ENCODE measurements at places on chromosomes 16 and 17.

GRCh38 chr17:29014716-29015115 lies 8.9 kb upstream of the SEZ6 start:
- no peak for DNase-seq

- no peak for DNase-seq
Observed at GRCh38 chr16:87469169-87469568, 23.7 kb downstream of the ZCCHC14 start.

- DNase-seq: no peak
Observed at GRCh38 chr17:72950242-72950931, 142.1 kb downstream of the SLC39A11 start.

GRCh38 chr16:83176802-83177201 lies 550.0 kb downstream of the CDH13 start:
- no peak for DNase-seq

DNA sequence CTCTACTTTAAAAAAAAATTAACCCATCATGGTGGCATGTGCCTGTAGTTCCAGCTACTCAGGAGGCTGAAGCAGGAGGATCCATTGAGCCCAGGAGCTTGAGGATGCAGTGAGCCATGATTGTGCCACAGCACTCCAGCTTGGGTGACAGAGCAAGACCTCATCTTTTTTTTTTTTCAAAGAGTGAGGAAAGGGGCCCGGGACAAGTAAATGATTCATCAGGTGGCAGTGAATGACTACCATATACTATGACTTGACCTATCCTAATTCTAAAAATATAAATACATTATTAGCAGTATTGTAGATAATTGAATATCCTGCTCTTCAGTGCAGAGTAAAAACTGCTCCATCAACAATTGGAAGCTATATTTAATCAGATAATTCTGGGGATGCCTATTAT lies 55.3 kb downstream of the CLUH start:
- no peak for DNase-seq

- no peak for DNase-seq
Observed at GRCh38 chr17:29449865-29450671, 59.9 kb downstream of the TAOK1 start.

DNA sequence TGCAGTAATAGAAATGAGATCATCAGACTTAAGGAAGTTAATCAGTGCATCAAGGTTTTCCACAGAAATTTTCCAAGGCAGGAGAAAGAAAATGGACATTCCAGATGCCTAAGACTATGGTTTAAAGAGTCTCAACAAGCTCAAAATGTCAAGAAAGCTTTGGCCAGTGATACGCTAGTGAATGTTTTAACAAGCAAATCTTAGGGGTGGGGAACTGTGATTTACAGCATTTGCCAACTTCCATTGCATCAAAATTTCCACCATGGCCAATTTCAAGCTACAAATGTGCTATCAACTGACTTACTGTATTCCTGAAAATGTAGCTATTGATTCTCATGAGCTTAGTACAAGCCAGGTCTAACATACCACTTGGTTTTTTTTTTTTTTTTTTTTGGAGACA lies 82.4 kb upstream of the CLEC3A start:
- no peak for DNase-seq

DNA sequence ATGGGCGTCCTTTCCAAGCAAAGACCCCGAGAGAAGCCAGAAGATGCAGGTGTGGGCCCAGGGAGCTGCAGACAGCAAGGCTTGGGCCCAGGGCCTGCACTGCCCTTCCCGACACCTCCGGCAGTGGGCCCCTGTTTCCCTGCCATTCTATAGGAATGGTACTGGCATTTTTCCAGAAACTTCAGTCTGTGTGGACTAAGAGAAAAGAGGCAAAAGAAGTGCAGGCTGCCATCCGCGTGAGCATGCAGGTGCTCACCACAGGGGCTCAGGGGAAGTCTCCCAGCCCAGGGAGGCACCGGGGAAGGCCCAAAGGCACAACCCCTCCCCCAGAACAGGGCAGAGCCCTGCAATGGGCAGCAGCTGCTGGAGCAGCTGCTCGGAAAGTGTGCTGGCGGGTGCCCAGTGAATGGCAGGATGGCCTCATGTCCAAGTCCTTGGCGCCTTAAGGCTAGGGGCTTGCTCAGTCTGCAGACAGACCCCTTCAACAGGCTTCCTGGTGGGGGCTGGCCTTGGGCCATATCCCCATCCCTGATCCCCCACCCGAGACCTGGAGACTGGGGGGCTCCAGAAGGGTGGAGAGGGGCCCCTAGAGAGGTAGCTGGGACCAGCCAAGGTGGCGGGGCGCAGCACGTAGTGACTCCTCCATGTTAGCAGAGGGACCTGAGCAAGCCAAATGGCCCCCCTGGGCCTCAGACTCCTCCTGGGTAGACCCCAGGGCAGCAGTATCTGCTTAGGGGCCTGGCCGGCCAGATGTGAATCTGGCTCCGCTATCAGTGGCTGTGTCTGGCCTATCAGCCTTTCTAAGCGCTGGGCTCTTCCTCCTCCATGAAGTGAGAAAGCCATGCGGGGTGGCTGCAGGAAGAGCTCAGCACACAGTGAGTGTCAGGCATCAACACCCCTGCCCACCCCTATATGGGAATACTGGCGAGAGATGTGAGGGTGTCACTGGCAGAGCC lies 6.7 kb upstream of the TPPP3 start:
- no peak for DNase-seq

DNA sequence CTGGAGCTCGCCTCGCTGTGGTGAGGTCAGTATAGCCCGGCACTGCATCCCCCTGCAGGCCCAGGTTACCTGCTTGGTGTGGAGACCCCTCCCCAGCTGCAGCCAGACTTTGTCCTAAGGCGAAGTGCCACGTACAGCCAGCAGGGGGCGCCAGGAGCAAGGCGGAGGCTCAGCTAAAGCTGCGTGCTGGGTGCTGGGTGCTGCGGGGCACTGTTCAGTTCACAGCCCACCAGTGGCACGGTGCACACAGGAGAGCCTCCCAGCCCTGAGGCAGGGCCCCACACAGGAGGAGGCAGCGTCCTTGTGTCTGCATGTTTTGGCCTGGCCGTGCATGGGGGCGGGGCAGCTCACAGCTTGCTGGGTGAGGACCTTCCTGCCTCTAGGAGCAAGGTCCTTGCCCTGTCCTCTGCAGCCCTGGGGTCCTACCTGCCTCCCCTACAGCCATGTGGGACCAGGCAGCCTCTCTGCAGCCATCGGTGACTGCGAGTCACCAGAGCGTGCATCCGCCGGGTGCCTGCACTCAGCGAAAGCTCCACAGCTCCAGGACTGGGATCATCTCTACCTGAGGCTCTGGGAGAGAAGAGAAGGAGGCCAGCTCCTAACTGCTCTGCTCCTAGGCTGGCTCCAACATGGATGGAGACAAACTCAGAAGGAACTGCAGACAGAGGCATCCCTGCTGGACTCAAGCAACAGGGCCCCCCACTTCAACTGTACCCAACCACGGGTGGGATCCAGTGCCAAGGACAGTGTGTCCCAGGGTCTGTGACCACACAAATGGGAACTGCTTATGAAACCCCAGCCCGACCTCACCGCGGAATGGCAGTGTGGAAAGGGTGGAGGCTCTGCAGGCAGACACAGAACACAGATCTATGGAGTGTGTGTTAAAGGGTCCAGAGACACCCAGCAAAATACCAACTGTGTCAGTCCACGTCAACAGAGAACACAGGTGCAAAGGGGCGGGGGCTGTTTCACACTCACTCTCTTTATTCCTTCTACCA lies 19.0 kb downstream of the SLC7A5 start:
- DNase-seq: peak; percentile 51

DNA sequence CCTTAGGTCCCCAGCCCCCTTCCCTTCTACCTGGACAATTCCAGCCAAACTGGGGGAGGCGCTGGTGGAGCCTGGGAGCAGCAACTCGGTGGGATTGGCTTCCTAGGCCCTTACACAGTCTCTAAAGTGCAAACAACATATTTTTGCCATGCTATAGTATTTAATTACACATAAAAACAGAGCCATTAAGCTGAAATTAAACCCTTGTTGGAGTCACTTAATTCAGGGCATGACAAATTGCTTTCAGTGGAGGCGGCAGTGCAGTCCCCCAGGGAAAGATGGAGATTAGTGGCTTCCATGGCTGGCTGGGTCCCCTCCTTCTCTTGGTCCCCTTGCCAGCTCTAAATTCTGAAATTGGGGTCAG lies 17.3 kb downstream of the IGFBP4 start:
- DNase-seq: no peak

GRCh38 chr17:42422958-42423712 lies at the start of gene CAVIN1:
TSS of gene CAVIN1 (minus strand) at chr17:42423256. CDS start at chr17:42423097, 159 bp downstream.
- no peak for DNase-seq

GRCh38 chr16:86035906-86036305 lies 136.9 kb downstream of the IRF8 start:
- DNase-seq: no peak

- DNase-seq: no peak
Observed at GRCh38 chr16:678209-678857, 1.9 kb upstream of the STUB1 start.

- DNase-seq: no peak
Observed at GRCh38 chr16:66490774-66491715, 58.9 kb downstream of the TK2 start.

GRCh38 chr17:12457493-12457892 lies 208.2 kb upstream of the MYOCD start:
- no peak for DNase-seq

- no peak for DNase-seq
Observed at GRCh38 chr17:55722742-55723487, at the start of gene TMEM100. TSS of gene TMEM100 (minus strand) at chr17:55722864. CDS start at chr17:55721070, 1,794 bp downstream.

DNA sequence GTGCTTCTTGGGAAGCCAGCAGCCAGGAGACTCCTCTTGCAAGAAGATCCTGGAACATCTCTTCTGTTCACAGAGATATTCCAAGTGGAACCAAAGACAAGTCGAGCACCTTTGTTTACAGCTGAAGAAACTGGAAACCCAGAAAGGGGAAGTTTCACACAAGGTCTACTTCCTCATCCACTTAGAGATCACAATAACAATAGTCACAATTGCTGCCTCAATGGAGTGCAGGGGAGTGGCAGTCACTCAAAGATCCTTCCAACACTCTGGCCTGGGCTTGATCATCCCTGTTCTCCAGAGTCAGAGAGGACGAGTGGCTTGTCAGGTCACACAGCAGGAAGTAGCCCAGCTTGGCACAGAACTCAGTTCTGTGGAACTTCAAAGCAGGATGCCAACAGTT lies 46.9 kb upstream of the SIAH1 start:
- DNase-seq: no peak

- no peak for DNase-seq
Observed at GRCh38 chr16:78317564-78318240, 218.2 kb downstream of the WWOX start.

Data from stimulated activated CD4-positive, alpha-beta T cell treated with anti-CD3 and anti-CD28 coated beads, Interleukin-1b, Interleukin-23, amount 100 ng/mL, for 1 hour (primary cell).